ENCODE measurements at places on chromosomes 1 and 21.

GRCh38 chr1:229871078-229871676 lies 195.9 kb upstream of the GALNT2 start:
- no peak for DNase-seq

DNA sequence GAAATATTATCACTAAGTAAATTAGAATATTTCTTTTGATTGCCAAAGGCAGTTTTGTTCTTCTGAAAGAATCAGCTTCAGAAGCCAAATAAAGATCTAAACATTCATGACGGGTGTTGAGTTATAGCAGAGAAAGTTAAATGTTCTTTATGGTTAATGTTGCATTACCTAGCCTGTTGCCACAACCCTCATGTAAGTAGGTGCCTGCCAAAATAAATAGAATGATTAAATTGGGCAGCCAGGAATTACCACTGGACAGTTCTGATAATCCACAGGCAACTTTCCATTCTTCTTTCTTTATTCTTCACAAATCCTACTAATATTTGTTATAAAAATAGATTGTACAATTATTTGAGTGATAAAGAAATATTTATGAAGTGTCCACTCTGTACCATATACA lies 217.9 kb upstream of the NRIP1 start:
- DNase-seq = no peak

DNA sequence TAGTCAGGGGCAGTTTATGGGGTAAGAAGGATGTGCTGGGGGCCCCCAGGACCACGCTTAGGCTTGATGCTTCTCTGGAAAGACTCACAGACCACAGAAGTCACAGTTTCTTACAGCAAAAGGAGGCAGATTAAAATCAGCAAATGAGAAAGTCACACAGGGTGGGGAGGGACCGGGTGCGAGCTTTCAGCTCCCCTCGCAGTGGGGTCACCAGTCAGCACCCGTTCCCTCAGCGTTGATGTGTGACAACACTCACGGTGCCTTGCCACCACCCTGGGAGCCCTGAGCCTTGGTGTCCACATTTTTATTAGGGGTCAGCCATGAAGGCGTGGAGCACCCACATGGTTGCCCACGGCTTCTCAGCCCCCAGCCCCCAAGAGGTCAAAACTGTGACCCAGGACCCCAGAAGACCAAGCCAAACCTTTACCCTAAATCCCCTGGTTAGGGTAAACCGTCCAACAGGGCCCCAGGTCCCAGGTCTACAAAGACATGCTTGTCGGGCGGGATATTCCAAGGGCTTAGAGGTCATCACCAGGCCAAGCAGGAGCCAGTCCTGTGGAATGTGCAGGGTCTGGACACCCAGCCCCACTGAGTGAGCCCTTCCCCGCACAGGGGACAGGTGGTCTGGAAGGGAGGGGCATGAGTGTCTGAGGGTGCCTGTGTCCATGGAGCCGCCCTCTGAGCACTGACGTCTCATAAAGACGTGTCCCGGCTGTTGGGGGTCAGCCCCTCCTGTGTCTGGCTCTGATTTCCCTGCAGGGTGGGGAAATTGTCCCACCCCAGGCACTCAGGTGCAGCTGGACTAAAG lies 64.5 kb upstream of the ABCG1 start:
- no peak for DNase-seq

- DNase-seq = peak; percentile 23
These were observed 96.5 kb downstream of the LIPI start for GRCh38 chr21:14114251-14114650.

DNA sequence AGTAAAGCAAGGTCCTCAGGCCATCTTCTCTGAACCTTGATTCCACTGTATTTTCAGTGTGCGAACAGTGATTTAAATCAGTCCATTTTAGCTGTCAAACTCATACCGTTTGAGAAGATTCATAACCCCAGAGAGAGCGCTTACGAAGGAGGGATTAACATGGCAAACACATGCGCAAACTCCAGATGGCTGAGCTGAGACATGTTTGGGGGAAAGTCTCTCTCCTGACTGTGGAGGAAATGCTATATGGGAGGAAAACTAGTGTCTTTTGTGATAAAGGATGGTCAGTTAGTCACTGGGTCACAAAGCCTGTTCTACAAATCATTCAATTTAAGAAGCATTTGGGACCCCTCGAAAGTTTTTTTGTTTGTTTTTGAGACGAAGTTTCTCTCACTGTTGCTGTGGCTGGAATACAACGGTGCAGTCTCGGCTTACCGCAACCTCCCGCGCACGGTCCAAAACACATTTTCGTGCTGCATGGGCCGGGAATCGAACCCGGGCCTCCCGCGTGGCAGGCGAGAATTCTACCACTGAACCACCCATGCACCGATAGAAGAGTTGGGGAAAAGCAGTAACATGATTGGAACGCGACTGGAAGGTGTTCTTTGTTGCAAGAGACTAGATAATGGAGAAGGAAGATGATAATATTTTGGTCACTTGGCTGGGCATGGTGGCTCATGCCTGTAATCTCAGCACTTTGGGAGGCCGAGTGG lies 58.4 kb upstream of the CXADR start:
- no peak for DNase-seq

GRCh38 chr21:14313300-14313699 lies 69.6 kb downstream of the HSPA13 start:
- DNase-seq = peak; percentile 65

GRCh38 chr1:227805606-227806197 lies 9.8 kb upstream of the PRSS38 start:
- DNase-seq = no peak

GRCh38 chr1:3954170-3955169 lies 54.4 kb upstream of the C1orf174 start:
- DNase-seq = no peak

GRCh38 chr1:88608139-88608943 lies 75.7 kb upstream of the PKN2 start:
- peak; percentile 40 for DNase-seq

DNA sequence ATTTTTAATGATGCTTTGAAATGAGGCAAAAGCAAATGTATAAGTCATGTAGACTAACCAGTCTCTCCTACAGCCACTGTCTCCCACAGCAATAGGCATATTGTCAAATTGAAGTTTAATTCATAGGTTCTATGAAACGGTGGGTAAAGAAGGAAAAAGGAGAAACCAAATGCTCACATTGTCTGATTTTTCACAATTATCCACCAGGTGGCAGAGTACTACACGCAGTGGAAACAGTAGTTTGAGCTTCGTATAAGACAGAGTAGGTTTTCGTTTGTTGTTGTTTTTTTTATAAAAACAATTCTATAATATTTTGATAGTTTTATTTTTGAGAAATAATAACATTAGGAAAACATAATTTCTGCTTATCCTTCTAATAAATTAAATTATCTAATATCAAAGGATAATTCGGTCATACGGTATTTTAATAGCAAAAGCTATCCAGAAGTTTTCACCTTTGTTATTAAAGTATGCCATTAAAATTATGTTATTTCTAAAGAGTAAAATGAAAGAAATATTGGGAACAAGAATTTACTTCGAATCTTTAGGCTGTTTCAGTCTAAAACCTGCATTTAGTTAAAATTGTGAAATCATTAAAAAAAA lies 39.1 kb downstream of the TYW3 start:
- DNase-seq = peak; percentile 66

GRCh38 chr1:234610061-234610665 lies at the start of gene IRF2BP2:
TSS of gene IRF2BP2 (minus strand) at chr1:234610178. CDS start at chr1:234609494, 684 bp downstream.
- DNase-seq = peak; percentile 56

- no peak for DNase-seq
These were observed 12.9 kb downstream of the FAAH start for GRCh38 chr1:46406881-46407608.
